ENCODE measurements at places on chromosomes 2 and 18.
A peak's percentile ranks its signal among the peaks of the same experiment; 100 is the strongest.

GRCh38 chr2:188527141-188527540 is 235.5 kb downstream of the GULP1 start:
- DNase-seq: no peak

DNA sequence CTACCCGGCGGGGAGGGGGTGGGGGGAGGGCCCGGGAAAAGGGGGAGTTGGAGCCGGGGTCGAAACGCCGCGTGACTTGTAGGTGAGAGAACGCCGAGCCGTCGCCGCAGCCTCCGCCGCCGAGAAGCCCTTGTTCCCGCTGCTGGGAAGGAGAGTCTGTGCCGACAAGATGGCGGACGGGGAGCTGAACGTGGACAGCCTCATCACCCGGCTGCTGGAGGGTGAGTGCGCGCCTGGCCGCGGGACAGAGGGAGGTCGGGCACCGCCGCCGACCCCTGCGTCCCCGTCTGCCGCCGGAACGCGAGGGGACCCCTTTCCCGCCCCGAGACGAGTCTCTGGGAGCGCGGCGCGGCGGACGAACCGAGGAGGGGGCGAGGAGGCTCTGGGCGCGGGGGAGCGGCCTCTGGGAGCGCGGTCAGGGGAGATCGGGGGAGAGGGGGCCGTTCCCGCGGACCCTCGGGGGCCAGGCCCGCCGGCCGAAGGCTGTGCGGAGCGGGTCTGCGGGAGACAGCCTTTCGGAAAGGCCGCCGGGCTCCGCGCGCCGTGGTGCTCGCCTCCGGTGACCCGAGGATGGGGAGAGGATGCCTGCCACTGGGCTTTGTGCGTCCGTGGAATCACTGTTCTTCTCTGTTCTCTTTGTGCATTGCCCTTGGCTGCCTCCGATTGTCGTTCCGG is 463 bp downstream of the PPP1CB start:
- no peak for DNase-seq

GRCh38 chr2:38145236-38145635 is 69.3 kb upstream of the CYP1B1 start:
- DNase-seq: no peak

DNA sequence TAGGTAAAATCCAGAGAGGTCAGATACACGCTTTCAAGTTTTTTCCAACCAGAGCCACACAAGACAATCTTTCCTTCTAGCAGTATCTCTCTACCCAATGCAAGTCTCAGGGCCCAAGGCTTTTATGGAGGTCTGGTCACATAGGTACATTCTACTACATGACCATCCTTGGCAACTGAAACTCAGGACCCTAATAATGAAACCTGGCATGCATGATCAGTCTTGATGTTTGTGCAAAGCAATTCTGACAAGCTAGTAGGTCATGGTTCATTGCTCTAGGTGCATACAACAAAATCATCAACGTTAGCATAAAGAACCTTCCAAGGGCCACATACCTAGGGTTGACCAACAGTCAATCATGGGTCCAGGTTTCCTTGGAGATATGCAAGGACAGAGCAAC is 33.2 kb upstream of the CCDC88A start:
- DNase-seq: no peak

- DNase-seq: no peak
Measured at GRCh38 chr2:234111523-234111922, 61.0 kb downstream of the SPP2 start.

- no peak for DNase-seq
Measured at GRCh38 chr2:133085646-133086045, 415.6 kb upstream of the LYPD1 start.

DNA sequence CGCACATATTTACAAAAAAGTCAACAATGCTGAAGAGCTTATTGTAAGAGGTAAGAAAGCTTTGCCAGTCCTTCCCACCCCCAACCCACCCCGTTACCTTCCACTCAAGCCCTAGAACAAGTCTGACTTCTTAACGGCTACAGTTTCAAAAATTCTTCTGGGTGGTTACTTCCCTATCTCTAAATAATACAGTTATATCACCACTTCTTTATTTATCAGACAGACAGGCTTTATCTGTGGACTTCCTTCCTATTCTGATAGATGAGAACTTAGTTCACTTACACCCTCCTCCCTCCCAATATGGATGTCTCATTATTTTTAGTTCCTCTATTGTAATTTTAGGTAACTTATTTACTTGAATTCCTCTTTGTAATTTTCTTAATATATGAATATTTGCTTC is 26.7 kb upstream of the ACTR3 start:
- DNase-seq: no peak

DNA sequence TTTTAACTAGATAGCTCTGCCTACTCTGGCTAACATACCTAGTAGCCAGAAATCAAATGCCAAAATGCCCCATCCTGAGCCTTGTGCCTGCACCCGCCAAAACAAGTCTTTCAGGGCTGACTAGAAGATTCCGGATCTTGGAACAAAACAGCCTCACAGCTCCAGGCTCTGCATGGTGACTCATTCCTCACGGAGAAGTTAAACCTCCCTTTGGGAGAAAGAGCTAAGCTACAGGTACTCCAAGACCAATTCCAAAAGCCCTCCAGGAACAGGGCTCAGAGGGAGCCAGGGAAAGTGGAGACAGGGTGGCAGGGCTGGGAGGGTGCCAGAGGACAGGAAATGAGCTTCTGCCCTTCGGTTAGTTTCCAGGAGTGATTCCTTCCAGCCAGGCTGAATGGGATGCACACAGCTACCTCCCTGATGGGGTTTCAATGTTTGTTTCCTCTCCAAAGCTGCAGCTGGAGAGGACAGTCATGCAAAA is 295.6 kb downstream of the TNS1 start:
- DNase-seq: no peak

DNA sequence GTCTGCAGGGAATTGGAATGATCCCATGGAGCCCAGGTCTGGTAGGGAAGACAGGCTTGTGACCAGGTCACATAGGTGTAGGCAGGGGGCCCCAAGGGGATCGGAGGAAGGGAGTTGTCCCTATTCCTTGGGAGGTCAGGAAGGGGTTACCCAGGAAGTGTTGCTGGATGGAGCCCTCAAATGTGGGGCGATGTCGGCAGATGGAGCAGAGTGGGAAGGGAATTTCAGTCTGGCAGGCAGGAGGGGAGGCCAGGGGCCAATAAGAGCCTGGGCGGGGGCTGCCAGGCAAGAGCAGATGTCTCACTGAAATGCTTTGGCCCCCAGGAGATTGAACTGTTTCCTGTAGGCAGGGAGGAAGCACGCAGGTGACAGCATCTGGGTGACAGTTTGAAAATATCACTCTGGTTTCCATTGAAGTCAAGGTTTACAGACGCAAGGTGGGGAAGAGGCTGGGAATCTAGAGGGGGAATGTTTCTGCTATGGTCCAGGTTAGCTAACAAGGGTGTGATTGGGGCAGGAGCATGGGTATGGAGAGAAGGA is 81.5 kb upstream of the SMAD2 start:
- no peak for DNase-seq

- DNase-seq: peak; percentile 76
Measured at GRCh38 chr2:74002505-74003421, 18.1 kb downstream of the TET3 start.

- no peak for DNase-seq
Measured at GRCh38 chr2:212107989-212108388, 430.6 kb downstream of the ERBB4 start.

DNA sequence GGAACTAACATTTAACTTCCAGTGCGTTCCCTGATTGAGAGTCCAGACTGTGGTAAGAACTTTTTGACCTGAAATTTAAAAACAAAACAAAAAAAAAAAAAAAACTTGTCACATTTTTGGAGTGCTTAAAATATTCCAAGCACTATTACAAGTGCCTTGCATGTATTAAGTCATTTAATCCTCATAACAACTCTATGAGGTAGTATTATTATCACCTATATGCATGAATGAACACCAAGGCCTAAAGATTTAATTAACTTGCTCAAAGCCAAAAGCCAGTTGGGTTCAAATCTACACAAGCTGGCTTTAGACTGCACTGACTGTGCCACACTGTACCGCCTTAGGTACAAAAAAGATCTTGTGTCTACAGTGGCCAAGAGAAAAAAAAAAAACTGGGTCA is 35.2 kb downstream of the METTL4 start:
- no peak for DNase-seq

- no peak for DNase-seq
Measured at GRCh38 chr2:199524689-199525574, 67.2 kb upstream of the SATB2 start.

GRCh38 chr2:71787108-71787415 is 333.7 kb downstream of the DYSF start:
- DNase-seq: no peak

- DNase-seq: no peak
Measured at GRCh38 chr2:202444000-202444399, 67.9 kb downstream of the BMPR2 start.

- DNase-seq: no peak
Measured at GRCh38 chr18:5159080-5159479, 38.0 kb downstream of the AKAIN1 start.

DNA sequence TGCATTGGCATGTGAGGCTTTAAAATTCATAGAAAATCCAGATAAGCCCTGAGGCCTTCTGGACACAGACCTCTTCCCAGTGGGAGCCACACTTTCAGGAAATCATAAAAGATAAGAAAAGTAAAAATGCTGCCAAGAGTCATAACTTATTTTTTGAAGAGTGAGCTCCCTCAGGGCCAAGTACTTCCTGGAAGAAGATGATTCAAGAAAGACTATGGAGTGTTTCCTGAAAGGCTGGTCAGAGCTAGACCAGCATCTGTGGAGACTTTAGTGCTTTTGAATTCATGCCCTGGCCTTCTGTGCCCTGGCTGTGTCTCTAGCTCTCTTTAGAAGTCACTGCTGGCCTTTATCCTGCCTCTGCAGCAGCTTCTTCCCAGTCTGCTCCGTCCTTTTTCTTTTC is 6.4 kb upstream of the XDH start:
- DNase-seq: no peak

DNA sequence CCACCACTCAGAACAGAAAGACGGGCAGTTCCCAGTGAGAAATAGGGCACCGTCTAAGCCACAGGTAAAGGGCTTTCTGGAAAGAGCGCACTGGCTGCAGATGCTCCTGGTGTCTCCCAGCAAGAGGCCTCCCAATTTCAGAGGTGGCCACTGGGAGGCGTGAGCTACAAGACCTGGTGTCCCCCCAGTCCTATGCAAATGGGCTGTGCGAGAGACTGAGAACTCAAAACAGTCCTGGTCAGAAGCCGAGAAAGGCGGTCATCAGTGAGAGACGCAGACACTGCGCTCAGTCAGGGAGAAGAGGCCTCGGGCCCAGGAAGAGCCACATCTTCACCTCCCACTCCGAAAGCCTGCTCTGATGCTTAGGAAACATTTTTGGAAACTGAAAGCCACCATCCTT is 179.5 kb downstream of the EIPR1 start:
- no peak for DNase-seq

DNA sequence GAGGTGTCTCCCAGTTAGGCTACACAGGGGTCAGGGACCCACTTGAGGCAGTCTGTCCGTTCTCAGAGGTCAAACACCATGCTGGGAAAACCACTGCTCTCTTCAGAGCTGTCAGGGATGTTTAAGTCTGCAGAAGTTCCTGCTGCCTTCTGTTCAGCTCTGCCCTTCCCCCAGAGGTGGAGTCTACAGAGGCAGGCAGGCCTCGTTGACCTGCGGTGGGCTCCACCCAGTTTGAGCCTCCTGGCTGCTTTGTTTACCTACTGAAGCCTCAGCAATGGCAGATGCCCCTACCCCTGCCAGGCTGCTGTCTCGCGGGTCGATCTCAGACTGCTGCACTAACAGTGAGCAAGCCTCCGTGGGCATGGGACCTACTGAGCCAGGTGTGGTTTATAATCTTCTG is 346.3 kb downstream of the CELF4 start:
- no peak for DNase-seq

- DNase-seq: no peak
Measured at GRCh38 chr2:215218587-215219577, 80.5 kb upstream of the ABCA12 start.

DNA sequence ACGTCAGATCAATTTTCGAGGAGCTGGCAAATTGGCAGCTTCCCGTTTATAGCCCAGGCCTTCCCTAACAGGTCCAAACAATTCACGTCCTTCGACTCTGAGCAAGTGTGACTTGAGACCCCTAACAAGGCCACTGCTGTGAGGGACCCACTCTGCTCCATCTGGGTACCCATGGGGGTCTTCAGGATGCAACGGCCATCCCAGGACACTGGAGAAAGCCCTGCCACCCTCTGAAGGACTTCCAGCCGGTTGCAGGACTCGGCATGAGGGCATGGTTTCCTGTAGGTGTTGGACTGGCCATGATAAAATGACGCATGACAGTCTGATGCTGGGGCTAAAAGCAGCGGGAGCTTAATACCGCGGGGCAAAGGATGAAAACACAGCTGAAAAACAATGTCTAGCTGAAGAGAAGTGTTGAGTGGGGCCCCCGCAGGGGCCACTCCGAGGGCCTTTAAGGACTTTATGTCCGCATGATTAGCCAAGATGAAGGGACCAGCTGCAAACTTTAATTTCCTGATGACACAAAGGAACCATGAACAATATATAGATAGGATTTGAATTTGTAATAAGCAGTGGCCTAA is 113.3 kb upstream of the ZNF521 start:
- no peak for DNase-seq

GRCh38 chr2:229239021-229239420 is 32.1 kb downstream of the PID1 start:
- no peak for DNase-seq

- DNase-seq: no peak
Measured at GRCh38 chr18:65610939-65611338, 139.9 kb upstream of the CDH7 start.

GRCh38 chr2:118865106-118865505 is 17.7 kb upstream of the EN1 start:
- no peak for DNase-seq

DNA sequence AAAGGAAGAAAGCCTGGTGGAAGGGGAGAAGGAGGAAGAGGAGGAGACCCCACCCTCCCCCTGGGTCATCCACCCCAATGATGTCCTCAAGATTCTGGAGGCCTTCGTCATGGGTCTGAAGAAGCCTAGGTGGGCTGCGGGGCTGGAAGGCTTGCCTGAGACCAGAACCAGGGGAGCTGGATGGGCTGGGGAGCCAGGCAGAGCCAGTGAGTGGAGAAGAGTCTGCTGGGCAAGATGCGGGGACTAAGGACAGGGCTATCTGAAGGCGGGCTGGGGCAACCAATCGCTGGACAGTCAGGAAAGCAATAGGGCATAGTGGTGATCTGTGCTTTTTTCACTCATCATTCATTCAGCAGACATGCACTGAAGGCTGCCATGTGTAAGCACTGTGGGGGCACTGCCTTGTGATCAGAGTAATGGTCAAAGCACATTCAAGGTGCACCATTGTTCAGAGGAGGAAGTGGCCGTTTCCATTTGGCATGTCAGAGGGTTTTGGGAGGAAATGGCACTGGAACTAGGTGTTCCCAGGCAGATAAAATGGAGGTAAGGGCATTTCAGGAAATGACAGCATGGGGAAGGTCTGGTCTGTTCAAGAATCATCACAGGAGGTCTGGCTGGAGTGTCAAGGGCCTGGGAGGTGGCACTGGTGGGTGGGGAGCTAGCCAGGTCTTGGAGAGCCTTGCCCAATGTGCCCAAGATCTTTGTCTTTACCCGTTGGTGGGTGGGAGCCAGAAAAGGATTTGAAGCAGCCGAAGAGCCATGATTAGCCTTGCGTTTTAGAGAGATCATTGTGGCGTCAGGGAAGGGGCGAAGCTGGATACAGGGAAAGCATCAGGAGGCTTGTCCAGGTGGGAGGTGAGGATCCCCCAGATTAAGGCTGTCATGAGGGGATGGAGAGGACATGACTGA is 24.2 kb downstream of the OTOF start:
- no peak for DNase-seq

All from tibial nerve (tissue), 4 donors.